ENCODE measurements at places on chromosomes 13 and 19. TPM values are rescaled to one million over a fixed set of nuclear protein-coding genes. Genes with fewer than 3 reads are reported as not detected.

Gene IGSF23
- total RNA-seq, result not detected

GRCh38 chr13:103315711-103316110 is 249.5 kb upstream of the SLC10A2 start:
- no peak for DNase-seq

Gene ZNF221
- total RNA-seq, result 6.3 TPM

- peak; percentile 41 for DNase-seq
These were observed 11.7 kb downstream of the PRR36 start for GRCh38 chr19:7862413-7862951.

- DNase-seq, result no peak
These were observed 43.7 kb downstream of the FOXO1 start for GRCh38 chr13:40622761-40623160.

- DNase-seq, result peak; percentile 2
These were observed 8.5 kb upstream of the CERS1 start for GRCh38 chr19:18904334-18905057.

DNA sequence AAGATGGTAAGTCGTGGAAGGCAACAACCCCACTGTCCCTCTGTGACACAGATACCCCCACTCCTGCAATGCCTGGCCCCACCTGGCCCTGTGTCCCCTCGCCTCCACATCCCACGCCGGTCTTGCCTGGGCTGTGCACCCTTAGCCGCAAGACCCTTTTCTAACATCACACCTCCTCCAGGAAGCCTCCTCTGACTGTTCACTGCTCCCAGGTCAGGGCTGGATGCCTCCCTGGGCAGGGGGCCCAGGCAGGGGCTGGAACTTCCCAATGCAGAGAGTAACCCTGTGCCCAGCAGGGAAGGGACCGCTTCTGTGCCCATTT is 1.3 kb downstream of the FBN3 start:
- no peak for DNase-seq

DNA sequence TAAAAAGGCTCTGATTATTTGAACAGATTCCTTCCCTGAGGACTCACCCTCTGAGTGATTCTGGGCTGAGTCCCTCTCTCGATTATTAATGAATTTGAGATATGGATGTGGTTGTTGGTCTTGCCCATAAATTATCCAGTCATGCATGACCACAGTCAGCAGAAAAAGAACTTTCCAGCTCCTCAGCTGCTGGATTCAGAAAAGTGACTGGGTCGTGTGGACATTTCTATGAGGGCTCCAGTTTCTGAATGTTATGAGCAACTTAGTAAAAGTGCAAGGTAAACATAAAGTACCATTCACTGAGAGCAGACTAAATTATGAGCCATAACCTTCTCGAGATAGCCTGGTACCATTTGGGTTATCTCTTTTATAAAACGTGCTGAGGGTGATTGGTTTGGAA is 100.1 kb upstream of the CLDN10 start:
- DNase-seq, result no peak

DNA sequence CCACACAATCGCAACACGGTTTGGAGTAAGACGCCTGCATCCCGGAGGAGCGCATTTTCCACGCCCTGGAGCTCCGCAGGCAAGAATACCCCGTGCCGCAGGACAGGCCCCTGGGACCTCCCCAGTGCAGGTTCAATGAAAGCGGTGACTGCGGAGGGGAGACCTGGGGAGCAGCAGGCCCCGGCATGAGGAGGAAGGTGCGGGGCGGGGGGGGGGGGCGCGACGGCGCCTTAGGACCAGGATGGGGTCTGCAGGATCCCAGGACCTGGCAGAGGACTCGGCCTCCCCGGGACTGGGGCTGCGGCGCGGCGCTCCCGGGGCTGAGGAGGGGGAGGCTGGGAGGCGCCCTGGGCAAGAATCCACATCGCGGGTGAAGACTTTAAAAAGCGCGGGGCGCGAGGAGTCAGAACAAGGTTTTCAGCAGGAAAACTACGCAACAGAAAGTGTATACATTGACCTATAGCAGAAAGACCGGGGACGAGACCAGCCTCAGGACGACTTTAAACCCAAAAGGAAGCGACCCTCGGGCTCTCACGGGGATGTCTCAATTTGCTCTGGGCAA is 432 bp downstream of the ZNF611 start:
- no peak for DNase-seq

- no peak for DNase-seq
These were observed 631.3 kb downstream of the EFNB2 start for GRCh38 chr13:105904034-105904742.

Gene SOX1
- total RNA-seq, result 0.18 TPM

Gene CLDN10
- total RNA-seq, result not detected

- no peak for DNase-seq
These were observed 23.5 kb downstream of the FAM187B start for GRCh38 chr19:35204799-35205732.

GRCh38 chr19:3684817-3685410 is 15.4 kb downstream of the PIP5K1C start:
- no peak for DNase-seq

GRCh38 chr19:33719366-33720154 is 77.1 kb upstream of the KCTD15 start:
- no peak for DNase-seq

- DNase-seq, result no peak
These were observed 687.8 kb downstream of the DIAPH3 start for GRCh38 chr13:59475911-59476310.

- DNase-seq, result no peak
These were observed 15.7 kb downstream of the ZNF66 start for GRCh38 chr19:20791806-20792205.

GRCh38 chr13:106186366-106187030 is 349.0 kb downstream of the EFNB2 start:
- DNase-seq, result peak; percentile 5

- DNase-seq, result no peak
These were observed 58.7 kb upstream of the RGCC start for GRCh38 chr13:41398494-41399170.
